H7 (cell line): ENCODE measurements at places on chromosomes 3 and 15. TPM values are rescaled to one million over a fixed set of nuclear protein-coding genes. Genes with fewer than 3 reads are reported as not detected.

DNA sequence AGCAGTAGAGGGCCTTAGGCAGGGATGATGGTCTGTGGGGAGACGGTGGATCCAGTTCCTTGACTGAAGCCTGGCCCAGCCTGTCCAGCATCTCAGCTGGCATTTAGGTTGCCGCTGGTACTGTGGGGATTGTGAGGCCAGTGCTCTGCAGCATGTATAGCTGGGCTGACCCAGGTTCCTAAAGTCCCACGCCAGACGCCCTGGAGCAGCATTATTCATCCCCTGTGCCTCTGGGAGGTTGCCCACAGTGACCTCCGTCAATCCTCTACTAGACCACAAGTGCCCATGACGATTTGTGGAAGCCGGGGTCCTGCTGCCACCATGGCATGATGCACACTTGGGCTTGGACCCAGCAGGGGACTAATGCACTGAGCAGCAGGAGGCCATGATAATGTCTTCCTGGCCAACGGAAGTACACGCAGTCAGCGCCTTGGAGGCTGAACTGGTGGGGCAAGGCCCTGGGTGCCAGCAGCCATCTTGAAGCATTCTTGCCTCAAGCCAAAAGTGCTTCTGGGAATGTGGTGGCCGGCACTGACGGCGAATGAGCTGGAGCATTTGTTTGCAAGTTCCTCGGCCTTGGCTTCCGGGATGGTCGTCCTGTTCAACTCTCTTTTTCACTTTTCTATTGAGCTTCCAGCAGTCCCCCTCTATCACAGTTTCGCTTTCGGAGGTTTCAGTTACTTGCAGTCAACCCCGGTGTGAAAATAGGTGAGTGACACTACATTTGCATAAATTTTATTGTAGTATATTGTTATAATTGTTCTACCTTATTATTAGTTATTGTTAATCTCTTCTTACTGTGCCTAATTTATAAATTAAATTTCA is 949.4 kb downstream of the ROBO1 start:
- no peak for DNase-seq

DNA sequence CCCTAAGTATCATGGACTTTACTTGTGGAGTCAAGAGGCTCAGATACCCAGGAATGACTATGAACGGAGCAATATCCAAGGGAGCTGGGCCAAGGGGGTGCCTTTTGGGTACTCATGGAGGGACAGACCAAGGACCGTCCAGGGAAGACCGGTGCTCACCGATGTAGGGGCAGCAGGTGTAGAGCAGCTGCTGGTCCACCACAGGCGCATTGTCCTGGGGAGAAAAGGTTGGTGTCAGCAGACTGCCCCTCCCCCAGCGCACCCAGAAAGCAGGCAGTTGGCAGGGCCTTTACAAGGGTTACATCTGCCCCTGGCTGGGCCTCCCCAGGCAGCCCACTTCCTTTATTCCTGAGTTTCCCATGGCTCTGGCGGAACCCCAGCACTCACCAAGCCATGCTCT is 7.5 kb downstream of the CDAN1 start:
- no peak for DNase-seq

Gene TYRO3
- total RNA-seq = 65.8 and 72.6 TPM in 2 replicates

Gene PIGB
- 7.1 and 10.1 TPM in 2 replicates for total RNA-seq

Gene MON1A
- total RNA-seq = 10.2 and 15.9 TPM in 2 replicates

- no peak for DNase-seq
Observed at GRCh38 chr3:127260826-127261555, 26.9 kb downstream of the PRR20G start.

Gene GOLGA8T
- 0.35 and 1.1 TPM in 2 replicates for total RNA-seq

Gene SCN5A
- total RNA-seq = 2.9 and 8.1 TPM in 2 replicates

Gene CADPS
- total RNA-seq = 5.2 and 7.1 TPM in 2 replicates

GRCh38 chr15:70113304-70113700 is 15.6 kb upstream of the TLE3 start:
- DNase-seq = no peak

DNA sequence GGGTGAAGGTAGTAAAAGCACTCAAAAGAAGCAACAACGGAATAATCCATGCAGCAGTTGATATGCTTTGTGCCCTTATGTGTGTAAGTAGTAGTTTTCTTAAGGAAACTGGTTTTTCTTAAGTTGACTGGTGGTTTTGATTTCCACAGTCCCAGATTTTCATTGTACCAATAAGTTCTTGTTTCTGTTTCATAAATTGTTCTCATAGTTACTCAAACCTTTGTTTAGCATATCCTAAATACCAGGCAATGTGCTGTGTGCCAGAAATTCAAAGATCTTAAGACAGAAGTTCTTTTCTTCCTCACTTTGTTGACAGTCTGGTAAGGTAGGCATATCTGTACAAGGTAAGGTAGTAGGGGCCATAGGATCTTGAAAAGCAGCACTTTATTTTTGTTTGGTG is 40.0 kb downstream of the DNAJC13 start:
- no peak for DNase-seq

GRCh38 chr3:152100491-152101132 is 168.1 kb upstream of the MBNL1 start:
- DNase-seq = no peak

GRCh38 chr3:98971169-98971681 is 69.7 kb upstream of the DCBLD2 start:
- DNase-seq = no peak
